ENCODE measurements at places on chromosomes 6 and 20. TPM values are rescaled to one million over a fixed set of nuclear protein-coding genes. Genes with fewer than 3 reads are reported as not detected.

- no peak overlapping the region for H3K27ac ChIP-seq
- H3K4me3 ChIP-seq = no peak overlapping the region
- no peaks in the 10 kb centered on the region for H3K4me1 ChIP-seq
- no peaks in the 10 kb centered on the region for H3K27me3 ChIP-seq
- DNase-seq = no peak
Observed at GRCh38 chr20:15195378-15195777, 858.0 kb upstream of the FLRT3 start.

The GJE1 gene
- total RNA-seq = not detected

The SLC17A3 gene
- total RNA-seq = not detected

The ALDH8A1 gene
- total RNA-seq = 1.1 TPM

GRCh38 chr6:158022749-158023596 lies 41.3 kb downstream of the SYNJ2 start:
- H3K36me3 ChIP-seq = peaks cover 5% of the 10 kb centered on the region
- H3K4me3 ChIP-seq = no peak overlapping the region
- no peak for DNase-seq
- no peaks in the 10 kb centered on the region for H3K27me3 ChIP-seq

- no peak overlapping the region for H3K4me3 ChIP-seq
- H3K27me3 ChIP-seq = no peaks in the 10 kb centered on the region
- H3K4me1 ChIP-seq = peaks cover 23% of the 10 kb centered on the region
- no peak for DNase-seq
- H3K27ac ChIP-seq = no peak overlapping the region
Observed at GRCh38 chr6:158040051-158040803, 58.6 kb downstream of the SYNJ2 start.

GRCh38 chr6:4280707-4281106 lies 145.3 kb upstream of the ECI2 start:
- no peaks in the 10 kb centered on the region for H3K36me3 ChIP-seq
- H3K27ac ChIP-seq = no peak overlapping the region
- DNase-seq = no peak
- peaks cover 2% of the 10 kb centered on the region for H3K27me3 ChIP-seq
- peaks cover 9% of the 10 kb centered on the region for H3K4me1 ChIP-seq

- H3K36me3 ChIP-seq = no peaks in the 10 kb centered on the region
- no peaks in the 10 kb centered on the region for H3K4me1 ChIP-seq
- H3K27me3 ChIP-seq = no peaks in the 10 kb centered on the region
- H3K4me3 ChIP-seq = no peak overlapping the region
- H3K27ac ChIP-seq = no peak overlapping the region
Observed at GRCh38 chr6:104087765-104088164, 772.0 kb downstream of the HACE1 start.

DNA sequence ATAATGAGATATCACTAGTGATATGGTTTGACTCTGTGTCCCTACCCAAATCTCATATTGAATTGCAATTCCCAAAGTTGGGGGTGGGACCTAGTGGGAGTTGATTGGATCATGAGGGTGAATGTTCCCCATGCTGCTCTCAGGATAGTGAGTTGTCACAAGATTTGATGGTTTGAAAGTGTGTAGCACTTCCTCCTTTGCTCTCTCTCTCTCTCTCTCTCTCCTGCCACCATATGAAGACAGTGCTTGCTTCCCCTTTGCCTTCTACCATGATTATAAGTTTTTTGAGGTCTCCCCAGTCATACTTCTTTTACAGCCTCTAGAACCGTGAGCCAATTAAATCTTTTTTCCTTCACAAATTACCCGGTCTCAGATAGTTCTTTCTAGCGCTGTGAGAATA lies 1002.0 kb upstream of the ADGRB3 start:
- no peaks in the 10 kb centered on the region for H3K36me3 ChIP-seq
- H3K27ac ChIP-seq = no peak overlapping the region
- H3K4me1 ChIP-seq = no peaks in the 10 kb centered on the region
- H3K4me3 ChIP-seq = no peak overlapping the region

DNA sequence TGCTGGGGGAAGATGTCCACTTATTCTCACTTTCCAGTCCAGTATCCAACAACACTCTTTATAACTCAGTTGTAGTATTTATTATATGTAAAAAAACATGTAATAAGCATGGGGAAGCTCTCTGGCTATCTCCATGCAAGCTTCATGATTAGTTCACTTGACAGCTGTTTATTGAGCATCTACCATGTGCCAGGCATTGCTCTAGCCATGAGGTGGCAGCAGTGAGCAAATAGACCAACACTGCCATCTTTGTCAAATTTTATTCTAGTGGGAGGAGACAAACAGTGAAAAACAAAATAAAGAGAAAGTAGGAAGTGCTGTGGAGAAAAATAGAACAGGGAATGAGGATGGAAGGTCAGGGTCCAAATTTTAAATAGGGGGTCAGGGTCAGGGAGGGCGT lies 131.8 kb downstream of the CFAP61 start:
- H3K27ac ChIP-seq = no peak overlapping the region
- no peak for DNase-seq
- H3K27me3 ChIP-seq = no peaks in the 10 kb centered on the region
- no peaks in the 10 kb centered on the region for H3K4me1 ChIP-seq
- H3K36me3 ChIP-seq = no peaks in the 10 kb centered on the region
- H3K4me3 ChIP-seq = no peak overlapping the region

The NHLRC1 gene
- 2.4 TPM for total RNA-seq

The ARMH2 gene
- total RNA-seq = not detected

DNA sequence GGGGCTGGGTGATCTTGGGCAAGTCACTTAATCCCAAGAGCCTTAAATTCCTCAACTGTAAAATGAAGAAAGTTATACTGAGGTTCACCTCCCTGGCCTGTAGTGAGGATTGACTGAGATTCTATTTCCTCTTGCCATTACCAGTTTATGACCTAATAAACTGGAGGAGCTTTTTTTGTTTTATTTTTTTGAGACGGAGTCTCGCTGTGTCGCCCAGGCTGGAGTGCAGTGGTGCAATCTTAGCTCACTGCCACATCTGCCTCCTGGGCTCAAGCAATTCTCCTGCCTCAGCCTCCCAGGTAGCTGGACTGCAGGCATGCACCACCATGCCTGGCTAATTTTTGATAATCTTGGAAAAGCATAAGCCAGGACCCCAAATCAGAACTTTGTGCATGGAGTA lies 161.4 kb upstream of the SNX9 start:
- no peak overlapping the region for H3K27ac ChIP-seq
- H3K27me3 ChIP-seq = no peaks in the 10 kb centered on the region
- DNase-seq = no peak
- H3K4me1 ChIP-seq = no peaks in the 10 kb centered on the region
- no peak overlapping the region for H3K4me3 ChIP-seq

DNA sequence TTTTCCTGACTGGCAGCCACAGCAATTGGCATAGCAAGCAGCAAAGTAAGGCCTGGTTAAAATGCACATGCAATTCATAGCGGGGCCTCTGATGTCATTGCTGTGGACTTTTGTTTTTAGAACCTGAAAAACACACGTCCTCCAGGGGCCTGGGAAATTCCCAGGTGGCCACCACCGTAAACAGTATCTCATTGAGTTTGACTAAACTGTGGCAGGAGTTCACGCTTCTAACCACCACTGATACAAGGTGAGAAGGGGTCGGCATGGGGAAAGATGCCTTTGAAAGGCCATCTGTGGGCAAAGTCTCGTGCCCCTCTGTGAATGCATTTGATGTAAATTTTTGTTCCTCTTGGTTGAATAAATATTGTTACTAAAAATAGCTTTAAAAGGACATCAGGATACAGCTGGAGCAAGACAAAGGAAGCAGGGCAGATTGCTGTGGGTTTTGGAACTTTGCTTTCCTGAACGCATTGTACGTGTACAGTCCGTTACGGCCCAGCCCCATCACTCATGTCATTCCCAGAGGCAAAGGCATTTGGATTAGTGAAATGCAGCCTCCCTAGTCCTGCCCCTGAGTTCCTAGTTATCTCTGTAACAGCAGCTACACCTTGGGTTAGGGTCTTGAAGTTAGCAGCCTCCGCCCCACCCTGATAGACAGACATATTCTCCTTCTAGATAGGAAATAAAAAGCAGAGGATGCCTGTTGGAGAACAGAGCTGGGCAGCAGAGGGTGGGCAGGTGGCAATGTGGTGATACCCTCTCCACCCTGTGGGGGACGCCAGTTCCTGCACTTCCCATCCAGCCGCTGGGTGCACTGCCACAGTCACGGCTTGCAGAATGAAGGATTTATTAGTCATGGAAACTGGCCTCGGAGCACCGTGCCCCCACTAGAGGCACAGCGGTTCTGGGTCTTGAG lies 80.3 kb downstream of the ZDHHC14 start:
- H3K27ac ChIP-seq = no peak overlapping the region
- no peak overlapping the region for H3K4me3 ChIP-seq
- DNase-seq = peak; percentile 25
- H3K36me3 ChIP-seq = no peaks in the 10 kb centered on the region

The LY6G5C gene
- total RNA-seq = 3.3 TPM

DNA sequence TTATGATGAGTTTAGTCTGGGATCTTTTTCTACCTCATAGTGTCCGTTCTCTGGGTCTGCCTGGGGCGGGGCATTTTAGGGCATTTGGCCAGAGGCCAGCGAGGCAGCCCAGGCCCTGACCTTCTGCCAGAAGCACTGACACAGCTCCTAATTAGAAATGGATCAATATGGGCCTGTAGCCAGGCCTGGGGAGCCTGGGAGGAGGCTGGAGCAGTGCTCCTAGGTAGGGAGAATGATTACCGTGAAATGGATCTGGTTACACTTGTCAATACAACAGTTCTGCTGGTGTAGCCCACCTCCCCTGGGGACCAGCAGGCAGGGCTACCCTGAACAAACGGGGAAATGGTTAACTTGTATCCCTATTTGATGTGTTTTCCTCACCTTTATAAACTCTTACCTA lies 23.0 kb downstream of the RALY start:
- no peaks in the 10 kb centered on the region for H3K27me3 ChIP-seq
- H3K4me3 ChIP-seq = no peak overlapping the region

The SNX21 gene
- total RNA-seq = 23.8 TPM

DNA sequence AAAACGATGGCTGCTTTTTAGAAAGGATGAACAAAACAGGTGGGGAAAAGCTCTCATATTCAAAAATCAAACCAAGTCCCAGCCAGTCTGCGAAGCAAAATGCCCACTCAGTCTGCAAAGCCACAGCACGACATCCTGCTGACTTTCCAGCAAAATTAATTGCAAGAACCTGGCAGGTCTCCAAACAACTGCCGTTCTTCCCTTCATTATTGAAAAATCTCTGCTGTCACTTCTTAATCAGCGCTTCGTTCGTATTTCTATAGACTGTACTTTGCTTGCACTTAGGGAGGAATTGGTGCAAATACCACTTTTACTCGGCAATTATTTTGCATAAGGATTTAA lies 222.4 kb downstream of the CBLN4 start:
- DNase-seq = no peak
- no peak overlapping the region for H3K27ac ChIP-seq
- no peaks in the 10 kb centered on the region for H3K4me1 ChIP-seq
- no peaks in the 10 kb centered on the region for H3K36me3 ChIP-seq
- H3K4me3 ChIP-seq = no peak overlapping the region
- no peaks in the 10 kb centered on the region for H3K27me3 ChIP-seq

- H3K4me3 ChIP-seq = no peak overlapping the region
- H3K27me3 ChIP-seq = no peaks in the 10 kb centered on the region
- no peaks in the 10 kb centered on the region for H3K36me3 ChIP-seq
- no peak for DNase-seq
Observed at GRCh38 chr6:125392682-125393081, 90.9 kb upstream of the HDDC2 start.

DNA sequence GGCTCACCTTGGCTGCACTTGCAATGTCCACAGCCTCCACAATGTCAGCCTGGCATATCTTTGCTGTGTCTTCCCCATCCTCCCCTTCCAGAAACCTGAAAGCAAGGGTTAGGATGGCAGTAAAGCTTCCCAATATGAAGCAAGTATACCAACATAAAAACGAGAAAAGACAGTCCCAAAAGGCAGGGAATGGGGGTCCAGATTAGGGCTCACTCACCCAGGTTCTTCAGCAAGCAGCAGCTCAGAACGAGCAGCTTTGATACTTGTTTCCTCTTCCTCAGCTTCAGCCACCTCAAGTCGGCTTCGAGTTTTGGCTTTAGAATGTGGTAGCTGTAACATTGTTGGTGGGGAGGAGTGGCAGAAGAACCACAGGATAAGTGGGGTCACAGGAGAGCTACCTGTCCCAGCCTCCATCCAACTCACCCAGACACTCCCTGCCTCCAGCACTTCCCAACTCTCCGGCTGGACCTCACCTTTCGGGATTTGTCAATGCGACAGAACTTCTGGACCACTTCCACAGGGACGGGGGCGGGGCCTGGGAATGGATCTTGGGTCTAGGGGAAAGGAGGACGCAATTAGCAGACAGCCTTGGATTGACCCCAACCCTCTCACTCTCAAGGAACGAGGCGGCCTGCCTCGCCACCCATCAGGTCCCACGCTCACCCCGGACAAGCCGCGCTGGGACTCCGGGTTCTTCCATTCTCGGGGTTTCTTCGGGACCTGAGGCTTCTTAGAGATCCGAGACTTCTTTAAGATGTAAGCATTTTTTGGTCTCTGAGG lies 708 bp downstream of the WDR46 start:
- no peaks in the 10 kb centered on the region for H3K27me3 ChIP-seq
- H3K27ac ChIP-seq = peak overlapping the region; percentile 81
- H3K4me3 ChIP-seq = peak overlapping the region; percentile 91
- H3K36me3 ChIP-seq = peaks cover 51% of the 10 kb centered on the region
- DNase-seq = peak; percentile 12
- peaks cover 23% of the 10 kb centered on the region for H3K4me1 ChIP-seq

GRCh38 chr20:62799036-62799435 lies 2.8 kb downstream of the MRGBP start:
- H3K4me1 ChIP-seq = peaks cover 43% of the 10 kb centered on the region
- DNase-seq = no peak
- H3K36me3 ChIP-seq = peaks cover 55% of the 10 kb centered on the region
- no peak overlapping the region for H3K27ac ChIP-seq
- H3K4me3 ChIP-seq = no peak overlapping the region

The MCHR2 gene
- 0.11 TPM for total RNA-seq

The MRPS18B gene
- total RNA-seq = 40.5 TPM

The HLA-DRB1 gene
- 17.0 TPM for total RNA-seq

The E2F3 gene
- 9.0 TPM for total RNA-seq

The IPCEF1 gene
- total RNA-seq = 11.8 TPM

- no peaks in the 10 kb centered on the region for H3K36me3 ChIP-seq
- H3K4me1 ChIP-seq = no peaks in the 10 kb centered on the region
- peaks cover 9% of the 10 kb centered on the region for H3K27me3 ChIP-seq
- no peak for DNase-seq
- no peak overlapping the region for H3K27ac ChIP-seq
Observed at GRCh38 chr6:45808042-45808645, 207.5 kb downstream of the CLIC5 start.

Measured in spinal cord (tissue), 10 donors.